Stimulated activated CD8-positive, alpha-beta memory T cell treated with anti-CD3 and anti-CD28 coated beads, Interleukin-4, amount 100 ng/mL, for 1 hour (primary cell): ENCODE measurements at places on chromosomes 3 and 15.

- DNase-seq, result no peak
These were observed 16.9 kb upstream of the CSPG4 start for GRCh38 chr15:75729326-75730069.

DNA sequence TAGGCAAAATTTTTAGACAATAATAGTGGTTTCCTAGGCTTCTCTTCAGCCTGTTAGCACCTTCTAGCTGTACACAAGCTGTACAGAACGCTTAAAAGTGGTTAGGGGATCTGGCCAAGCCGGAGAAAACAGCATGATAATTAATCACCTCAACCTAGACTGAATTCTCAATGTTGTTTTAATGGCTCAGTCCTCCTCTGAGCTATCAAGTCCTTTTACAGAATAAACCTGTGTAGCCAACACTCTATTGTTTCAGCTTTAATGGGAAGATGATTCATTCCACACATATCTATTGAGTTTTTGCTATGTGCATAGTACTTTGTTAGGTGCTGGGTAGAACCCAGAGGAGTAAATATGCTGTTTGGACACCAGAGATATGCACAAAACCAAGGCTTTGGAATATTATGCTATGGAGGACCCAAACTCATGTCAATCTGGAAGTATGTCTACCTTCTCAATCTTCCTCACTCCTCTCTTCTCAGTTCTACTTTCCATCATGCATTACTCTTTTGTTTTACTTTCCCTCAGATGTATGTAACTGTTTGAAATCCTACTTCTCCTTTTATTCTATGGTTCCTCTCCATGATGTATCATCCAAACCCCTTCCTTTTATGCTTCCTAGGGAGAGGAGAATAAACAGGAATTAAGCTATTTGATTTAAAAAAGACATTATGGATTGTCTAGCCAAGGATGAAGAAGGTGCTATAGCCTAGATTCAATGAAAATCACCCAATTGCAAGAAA lies 27.6 kb upstream of the UBE2E2 start:
- no peak for DNase-seq

DNA sequence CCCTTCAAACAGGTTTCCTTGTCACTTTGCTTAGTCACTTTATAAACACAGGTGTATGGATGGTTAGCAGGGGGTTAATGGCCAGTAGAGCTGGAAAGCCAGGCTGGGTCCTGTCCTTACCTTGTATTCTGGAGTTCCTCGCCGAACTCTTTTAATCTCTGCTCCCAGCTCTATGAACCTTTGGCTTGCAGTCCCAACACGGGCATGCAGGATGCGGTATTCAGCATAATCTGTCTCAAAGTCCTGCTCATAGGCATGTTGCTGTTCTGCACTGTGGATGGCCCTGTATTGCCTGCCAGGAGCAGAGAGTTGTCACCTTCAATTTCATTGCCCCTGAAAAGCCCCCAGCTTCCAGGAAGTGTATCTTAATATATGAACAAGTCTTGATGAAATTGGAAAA lies 2.7 kb downstream of the ELL3 start:
- DNase-seq, result no peak

GRCh38 chr3:58266577-58266976 lies 29.0 kb downstream of the ABHD6 start:
- no peak for DNase-seq

DNA sequence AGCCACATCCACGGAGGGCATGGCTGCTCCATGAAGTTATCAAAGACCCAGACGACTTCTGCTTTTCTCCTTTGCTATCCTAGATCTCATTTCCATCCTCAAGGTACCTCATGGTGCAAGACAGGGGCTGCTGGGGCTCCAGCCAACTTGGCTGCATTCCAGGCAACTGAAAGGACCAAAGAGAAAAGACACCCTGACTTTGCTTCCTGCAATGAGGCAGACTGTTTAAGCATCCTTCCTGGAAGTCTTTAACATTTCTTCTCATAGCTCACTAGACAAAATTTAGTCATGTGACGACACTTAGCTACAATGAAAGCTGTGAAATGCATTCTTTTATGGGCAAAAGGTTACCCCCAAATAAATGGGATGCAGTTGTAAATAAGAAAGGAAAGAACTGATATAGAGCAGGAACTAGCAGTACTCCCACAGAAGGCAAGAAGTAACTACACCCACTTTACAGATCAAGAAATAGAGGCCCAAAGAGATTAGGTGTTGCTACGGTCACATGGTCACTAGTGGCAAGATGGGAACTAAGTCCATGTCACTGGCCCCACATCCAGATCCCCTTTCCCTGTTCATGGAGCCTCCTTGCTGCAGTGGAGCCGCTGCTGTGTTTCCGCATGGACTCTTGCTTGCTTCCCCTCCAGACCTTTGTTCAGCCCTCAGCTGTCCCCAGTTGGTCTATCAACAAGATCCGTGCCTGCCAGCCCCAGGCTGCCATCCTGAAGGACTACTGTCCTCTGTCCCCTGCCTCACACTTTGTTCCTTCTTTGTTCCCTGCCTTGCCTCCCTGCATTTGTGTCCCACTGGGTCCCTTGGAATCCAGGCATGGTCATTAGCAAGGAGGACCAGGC lies 107.0 kb downstream of the XXYLT1 start:
- no peak for DNase-seq

DNA sequence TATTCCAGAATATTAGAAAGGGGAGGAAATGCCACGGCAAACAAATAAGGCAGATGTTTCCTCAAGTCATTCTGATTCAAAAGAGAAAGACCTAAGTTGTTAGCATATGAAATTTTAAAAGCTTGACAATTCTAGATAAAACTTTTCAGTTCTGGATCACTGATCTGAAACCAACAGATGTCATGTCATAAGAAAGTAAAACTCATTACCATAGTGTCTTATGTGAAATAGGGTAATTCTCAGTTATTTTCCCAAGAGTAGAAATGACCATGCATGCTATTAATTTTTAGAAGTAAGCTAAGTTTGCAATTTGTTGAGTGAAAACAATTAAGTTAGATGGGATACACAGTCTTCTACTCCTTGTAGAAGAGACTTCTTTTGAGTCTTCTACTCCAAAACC lies 630.3 kb downstream of the NAALADL2 start:
- no peak for DNase-seq
